GM10248 (cell line): ENCODE measurements at places on chromosomes 5 and 9.

DNA sequence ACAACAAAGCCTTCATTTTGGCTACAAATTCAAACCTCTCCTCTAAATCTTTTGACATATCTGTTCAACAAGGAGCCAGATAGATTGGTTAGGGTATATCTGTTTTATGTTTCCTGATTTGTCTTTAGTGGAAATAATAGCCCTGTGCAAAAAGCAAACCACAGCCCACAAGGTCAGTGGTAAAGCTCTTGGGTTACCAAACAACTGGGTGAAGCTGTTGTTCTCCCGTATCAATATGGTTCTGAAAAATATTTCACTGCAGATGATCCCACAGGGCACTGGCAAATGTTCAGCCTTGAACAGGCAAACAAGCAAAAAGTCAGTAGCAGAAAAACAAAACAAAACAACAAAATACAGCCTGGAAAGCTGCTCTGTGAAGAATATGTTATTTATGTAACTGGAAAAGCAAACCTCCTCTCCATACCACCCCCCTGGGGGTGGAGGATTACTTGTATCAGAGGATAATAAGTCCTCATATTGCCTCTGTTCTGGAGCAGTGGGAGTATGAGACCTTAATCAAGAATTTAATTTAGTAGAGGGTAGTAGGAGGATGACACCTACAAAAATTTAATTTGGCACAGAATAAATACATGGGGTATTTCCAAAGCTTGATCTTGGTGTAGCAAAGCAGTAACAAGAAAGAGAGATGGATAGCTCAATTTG, 20.8 kb upstream of the PTBP3 start:
- DNase-seq: no peak

DNA sequence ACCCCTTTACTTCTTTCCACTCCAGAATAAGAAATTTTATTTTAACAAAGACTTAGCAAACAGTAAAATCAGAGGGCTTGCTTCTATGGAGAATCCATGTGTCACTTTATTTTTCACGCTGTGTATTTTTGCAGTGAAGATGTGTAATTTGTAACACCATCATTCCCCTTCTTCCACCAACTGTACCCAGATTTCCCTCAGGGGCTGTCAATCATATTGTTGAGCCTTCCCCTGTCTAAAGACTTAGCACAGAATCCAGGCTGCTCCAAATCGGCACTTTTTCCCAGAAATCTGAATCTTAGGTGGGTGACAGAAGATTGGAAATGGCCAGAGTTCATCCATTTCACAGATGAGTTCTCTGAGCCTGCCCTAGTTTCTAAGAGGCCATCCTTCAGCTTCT, 115.9 kb downstream of the GNAQ start:
- DNase-seq: no peak

DNA sequence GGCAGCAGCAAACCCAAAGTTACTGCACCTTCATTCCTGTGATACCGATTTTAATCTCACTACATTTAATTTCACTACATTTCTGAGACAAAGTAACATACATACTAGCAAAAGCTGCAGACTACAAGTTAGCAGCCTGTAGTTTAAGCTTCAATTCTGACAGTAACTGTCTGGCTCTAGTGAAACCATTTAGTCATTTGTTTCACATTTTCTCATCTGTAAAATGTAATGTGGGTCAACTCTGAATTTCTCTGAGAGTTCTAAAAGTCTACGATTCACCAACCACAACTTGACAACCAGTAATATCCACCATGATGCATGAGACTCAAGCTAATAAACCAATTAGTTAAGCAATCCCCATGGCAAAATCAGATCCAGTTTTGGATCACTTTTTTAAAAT, 408.9 kb downstream of the PDE4D start:
- DNase-seq: no peak

GRCh38 chr5:151191661-151192060, 32.2 kb downstream of the CCDC69 start:
- no peak for DNase-seq

DNA sequence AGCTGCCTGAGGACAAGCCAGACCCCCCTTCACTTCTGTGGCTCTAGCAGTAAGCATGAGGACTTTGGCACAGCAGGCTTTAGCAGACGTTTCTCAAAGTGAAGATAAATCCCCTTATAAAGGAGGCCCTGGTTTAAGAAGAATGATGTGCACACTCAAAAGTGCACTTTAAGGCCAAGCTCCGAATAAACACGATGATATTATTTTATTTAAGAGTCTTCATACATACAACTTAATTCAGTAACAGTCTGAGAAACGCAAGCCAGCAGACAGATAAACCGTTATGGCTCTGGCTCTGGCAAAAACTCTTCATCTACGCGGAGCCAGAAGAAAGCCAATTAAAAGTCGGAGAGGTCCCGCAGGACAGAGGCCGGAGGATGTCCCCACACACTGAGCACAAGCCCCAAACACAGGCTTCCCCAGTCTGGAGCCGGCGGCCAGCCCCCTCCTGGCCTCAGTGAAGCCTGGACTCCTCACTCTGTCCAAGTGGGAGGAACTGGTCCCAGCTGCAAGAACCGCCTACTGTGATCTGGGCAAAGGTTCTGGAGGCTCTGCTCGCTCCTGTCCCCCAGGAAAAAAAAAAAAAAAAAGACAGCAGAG, 44.6 kb downstream of the ADAMTS2 start:
- DNase-seq: no peak

DNA sequence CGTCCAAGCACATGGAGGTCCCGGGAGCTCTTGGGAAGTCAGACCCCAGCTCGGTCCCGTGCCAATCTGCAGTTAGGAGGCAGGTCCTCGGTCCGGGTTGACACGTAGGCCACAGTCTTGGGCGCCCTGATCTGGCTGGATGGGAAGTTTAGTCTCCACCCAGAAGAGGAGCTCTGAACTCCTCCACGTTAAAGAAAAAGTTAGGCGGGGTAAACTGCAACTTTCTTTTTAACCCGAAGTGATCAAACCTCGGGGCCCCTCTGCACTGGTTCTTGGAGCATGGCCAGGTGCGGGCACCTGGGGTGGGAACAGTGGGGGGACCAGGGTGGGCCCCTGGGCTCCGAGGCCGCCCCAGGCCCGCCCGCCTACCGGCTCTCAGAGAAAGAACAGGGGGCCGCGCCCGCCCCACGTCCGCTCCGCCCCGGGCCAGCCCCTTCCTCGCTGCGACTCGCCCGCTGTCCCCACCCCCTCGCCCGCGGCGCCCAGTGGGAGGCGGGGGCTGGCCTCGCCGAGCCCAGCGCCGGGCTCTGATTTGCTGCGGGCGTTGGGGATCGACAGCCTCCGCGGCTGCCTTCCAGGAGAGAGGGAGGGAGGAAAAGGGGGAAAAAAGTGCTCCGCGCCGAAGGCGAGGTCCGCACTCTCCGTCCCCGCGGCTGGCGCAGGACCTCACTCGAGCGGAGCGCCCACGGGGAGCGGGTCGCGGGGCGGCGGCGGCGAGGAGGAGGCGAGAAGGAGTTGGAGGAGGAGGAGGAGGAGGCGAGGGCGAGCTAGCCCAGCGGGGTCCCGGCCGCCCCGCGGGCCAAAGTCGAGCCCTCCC, at the start of gene COL5A1:
COL5A1 (plus strand) TSS at position 631 of the 817 bp plus-strand sequence. CDS start 385 bp downstream, outside the sequence.
- no peak for DNase-seq

- no peak for DNase-seq
Observed at GRCh38 chr9:72575666-72576065, 54.3 kb downstream of the TMC1 start.

GRCh38 chr5:16666883-16667398, 50.1 kb upstream of the RETREG1 start:
- DNase-seq: no peak

DNA sequence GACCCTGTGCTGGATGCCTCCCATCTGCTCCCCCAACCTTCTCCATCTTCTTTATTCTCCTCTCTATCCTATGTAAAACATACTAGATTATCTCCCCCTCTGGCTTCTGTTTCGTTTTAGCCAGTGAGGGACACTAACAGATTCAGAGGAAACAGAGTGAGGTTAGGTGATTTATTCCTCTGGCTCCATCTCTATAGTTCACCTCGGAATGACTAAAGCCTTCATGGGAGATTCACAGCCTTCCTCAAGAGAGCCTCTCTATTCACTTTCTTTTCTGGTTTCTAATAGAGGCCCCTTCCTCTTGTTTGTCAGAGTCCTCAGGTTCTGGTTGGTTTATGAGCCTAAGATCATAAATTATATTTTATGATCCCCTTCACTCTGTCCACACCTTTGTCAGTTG, 633.1 kb upstream of the TYRP1 start:
- no peak for DNase-seq

GRCh38 chr9:133609311-133610098, at the start of gene FAM163B:
Gene FAM163B (minus strand): TSS chr9:133609389. CDS start chr9:133580223, 29,166 bp downstream.
- DNase-seq: no peak

DNA sequence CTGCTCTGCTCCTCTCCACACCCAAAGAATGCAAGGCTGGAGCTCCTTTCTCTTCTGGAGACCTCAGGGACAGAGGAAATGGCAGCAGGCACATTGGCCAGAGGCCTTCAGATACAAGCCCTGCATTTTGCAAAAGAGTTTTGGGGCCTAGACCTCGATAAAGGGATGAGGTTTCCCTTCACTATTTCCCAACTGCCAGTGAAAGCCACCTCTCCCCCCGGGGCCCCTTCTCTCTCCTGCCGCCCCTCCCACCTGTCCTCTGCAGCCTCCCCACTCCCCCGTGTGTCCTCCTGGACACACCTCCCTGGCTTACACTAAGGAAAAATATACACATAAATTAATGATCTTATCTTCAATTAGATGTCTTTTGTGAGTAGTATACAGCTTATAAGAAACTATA, 21.3 kb upstream of the LMNB1 start:
- DNase-seq: no peak

- DNase-seq: no peak
Observed at GRCh38 chr9:28961623-28962022, 1388.3 kb upstream of the C9orf72 start.

DNA sequence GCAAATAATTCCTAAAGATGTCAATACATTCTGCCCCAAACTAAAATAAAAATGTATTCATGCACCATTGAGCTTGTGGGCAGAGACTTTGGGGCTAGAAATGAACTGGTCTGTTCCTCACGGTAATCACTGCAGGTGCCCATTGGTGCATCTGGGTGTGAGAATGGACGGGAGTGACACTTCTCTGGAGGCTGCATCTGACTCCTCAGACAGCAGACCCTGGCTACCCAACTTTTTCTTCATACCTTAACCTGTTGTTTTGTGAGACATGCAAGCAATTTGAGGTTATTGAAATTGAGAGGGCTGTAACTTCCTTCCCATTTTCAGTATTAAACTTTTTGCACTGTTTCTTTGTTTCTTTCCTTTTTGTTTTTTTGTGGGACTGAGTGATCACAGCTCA, 333.4 kb downstream of the ICE1 start:
- DNase-seq: no peak

- no peak for DNase-seq
Observed at GRCh38 chr5:171157775-171158174, 151.3 kb upstream of the TLX3 start.

DNA sequence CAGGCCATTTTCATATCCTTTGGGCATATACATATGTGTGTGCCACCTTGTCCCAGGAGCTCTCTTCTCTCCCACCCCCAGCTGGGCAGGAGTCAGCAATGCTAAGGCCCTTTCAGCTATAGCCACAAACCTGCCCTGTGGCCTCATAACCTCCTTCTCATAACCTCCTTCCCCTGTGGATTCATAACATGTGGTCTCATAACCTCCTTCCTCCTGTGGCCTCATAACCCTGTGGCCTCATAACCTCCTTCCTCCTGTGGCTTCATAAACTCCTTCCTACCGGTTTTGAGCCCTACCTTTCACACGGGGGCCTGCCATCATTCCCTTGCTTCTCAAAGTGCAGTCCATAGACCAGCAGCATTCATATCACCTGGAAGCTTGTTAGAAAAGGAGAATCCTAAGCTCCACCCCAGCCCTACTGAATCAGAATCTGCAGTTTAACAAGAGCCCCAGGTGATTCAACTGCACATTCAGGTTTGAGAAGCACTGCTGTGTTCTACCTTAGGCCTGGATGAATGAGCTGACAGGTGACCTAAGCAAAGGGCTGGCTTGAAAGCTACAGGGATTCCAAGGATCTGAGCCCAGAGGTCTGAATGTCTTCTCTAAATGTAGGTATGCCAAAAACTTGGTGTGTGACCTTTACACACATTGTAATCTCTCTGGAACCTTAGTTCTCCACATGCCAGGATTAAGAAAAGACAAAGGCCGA, 41.9 kb upstream of the PLPP6 start:
- no peak for DNase-seq

DNA sequence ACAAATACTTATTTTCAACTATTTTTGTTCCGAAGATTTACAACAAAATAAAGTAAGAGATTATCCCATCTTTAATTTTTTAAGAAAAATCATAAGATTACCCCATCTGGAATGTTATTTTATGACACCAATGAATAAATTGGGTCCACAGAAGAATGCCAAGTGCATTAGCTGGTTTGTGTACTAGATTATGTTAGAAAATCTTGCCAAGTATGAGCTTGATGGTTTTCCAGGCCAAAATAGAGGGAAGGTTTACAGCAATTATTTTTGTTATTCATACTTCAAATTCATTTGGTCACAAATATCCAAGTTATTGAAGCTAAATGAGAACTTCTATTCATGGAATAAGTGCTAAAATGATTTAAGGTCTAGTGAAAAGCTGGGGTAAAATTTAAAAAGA, 109.4 kb upstream of the DMRTA1 start:
- no peak for DNase-seq

DNA sequence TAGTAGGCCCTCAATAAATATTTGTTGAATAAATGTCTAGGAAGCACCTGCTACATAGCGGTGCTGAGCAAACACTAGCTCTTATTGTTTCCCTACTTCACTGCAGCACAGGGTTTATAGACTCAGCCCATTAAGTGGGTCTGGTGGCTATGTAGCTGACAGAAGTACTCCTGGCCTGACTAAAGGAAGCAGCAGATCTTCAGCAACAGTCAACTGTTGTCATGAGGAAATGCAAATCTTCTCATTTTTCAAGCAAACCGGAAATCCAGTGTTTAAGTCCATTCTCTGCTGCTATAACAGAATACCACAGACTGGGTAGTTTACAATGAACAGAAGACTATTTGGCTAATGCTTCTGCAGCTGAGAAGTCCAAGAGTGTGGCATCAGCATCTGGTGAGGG, 2.8 kb upstream of the TEX10 start:
- no peak for DNase-seq
